Iris pigment epithelial cell (primary cell): ENCODE measurements at places on chromosomes 2 and 18.

DNA sequence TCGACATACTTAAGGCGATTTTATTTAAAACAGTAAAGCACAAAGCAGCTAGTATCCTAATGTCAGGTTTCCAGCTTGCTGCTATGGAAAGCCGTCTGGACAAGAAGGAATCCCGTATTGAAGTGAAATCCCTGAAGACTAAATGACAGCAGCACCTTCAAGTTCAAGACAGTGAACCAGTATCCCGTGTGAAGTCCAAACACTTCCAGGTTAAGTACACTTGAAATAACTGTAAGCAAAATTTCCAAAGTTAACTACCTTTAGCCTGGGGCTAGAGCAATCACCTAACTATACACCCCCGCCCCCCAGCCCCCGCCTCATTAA lies 1.2 kb downstream of the MBOAT2 start:
- DNase-seq, result no peak

- no peak for DNase-seq
Measured at GRCh38 chr2:210478661-210479060, 2.1 kb upstream of the LANCL1 start.

- peak; percentile 0 for DNase-seq
Measured at GRCh38 chr2:103669531-103669930, 907.7 kb downstream of the TMEM182 start.

DNA sequence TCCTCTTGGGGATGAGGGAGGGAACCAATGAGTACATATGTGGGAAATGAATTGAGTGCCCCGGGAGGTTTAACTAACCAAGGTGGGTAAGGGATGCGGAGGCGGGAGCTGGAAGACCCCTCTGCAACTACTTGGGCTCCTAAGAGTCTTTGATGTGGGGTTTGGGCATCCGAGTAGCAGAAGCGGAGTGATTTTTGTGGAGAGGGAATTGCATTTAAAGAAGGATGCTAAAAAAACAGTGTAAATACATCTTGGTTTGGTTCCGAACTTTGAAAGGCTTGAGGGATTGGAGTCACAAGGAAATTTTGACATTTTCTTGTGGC lies 215.7 kb downstream of the MCFD2 start:
- DNase-seq, result no peak

GRCh38 chr2:163572850-163573249 lies 163.0 kb downstream of the FIGN start:
- DNase-seq, result no peak

- DNase-seq, result peak; percentile 77
Measured at GRCh38 chr2:105432749-105433148, 33.9 kb upstream of the FHL2 start.

GRCh38 chr2:187826023-187826422 lies 271.8 kb upstream of the TFPI start:
- no peak for DNase-seq

- DNase-seq, result no peak
Measured at GRCh38 chr2:32711908-32712501, 84.2 kb downstream of the TTC27 start.

DNA sequence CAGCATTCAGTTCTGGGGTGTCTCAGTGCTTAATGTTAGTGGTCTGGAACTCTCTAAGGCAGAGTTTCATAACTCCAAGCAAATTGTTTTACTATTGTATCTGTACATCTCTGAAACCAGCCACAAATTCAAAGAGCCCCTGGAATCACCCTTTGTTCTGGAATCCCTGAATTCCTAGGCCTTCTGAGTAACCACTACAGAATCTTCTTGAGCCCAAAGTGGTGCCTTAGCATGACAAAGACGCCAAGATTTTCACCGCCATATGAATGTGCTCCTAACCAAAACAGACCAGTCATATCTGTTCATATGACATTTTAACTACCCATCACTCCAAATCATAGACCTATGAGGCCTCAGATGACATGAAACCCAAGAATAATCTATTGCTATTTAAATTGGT lies 668.1 kb downstream of the EPHA4 start:
- no peak for DNase-seq

DNA sequence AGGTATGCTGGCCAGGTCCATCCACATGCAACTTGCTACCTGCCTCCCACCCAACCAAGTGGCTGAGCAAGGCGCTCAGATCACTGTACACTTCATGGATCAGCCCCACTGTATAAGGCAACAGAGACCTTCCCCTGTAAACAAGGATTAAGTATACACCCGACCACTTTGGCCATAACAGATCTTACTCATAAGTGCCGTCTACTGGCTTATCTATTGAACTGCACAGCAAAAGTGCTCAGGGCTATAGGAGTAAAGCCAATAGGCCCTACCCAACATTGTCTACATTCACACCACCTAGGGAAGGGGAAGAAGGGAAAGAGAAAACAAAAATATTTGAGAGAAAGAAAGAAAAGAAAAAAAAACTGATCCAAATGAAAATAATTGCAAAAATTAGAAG lies 663.9 kb upstream of the LRRTM1 start:
- no peak for DNase-seq

DNA sequence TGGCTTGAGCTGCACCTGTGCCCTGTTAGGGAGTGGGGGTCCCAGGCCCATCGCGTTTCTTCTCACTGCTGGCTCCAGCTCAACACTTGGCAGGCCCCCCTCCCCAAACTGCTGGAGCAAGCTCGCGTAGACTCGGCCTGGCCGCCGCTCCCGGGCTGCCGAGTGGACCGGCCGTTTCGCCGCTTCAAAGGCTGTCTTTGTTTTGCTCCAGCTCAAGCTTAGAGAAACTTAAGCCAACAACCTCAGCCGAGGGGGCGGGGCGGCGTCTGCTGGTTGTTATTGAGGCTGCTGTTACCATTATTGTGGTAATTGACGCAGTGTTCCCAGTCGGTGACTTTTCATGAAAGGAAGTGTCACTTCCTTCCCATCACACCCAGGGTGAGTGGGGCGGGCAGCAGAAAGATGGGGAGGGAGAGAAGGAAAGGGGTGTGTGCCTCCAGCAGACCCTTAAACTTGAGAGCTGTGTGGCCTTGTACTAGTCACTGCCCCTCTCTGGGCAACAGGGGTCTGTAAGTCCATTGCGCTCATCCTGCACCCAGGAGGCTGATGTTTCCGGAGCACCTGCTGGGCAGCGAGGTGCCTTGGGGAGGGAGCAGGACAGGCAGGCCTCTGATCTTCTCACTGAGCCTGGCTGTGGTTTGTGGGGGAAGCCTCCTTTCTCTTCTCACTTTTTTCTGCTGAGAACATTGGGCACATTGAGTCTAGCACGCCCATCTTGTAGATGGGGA lies 2.1 kb downstream of the ARID5A start:
- DNase-seq, result peak; percentile 59

GRCh38 chr2:160911258-160911657 lies 249.0 kb upstream of the TANK start:
- no peak for DNase-seq

DNA sequence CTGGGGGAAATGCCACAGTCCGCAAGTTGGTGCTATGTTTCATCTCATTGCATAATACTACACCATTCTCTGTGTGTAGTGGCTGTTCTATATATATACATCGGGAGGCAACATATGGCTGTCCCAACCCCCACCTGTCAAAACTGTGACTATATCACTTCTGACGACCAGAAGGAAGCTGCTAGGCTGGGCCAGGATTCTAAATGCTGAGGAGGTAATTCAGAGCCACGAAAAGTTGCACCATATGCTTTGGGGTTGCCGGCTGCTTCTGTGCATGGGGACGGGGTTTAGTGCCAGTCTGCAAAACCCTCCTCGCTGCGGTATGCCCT lies 117.3 kb downstream of the MSH2 start:
- DNase-seq, result no peak

- DNase-seq, result no peak
Measured at GRCh38 chr18:10410472-10411308, 43.7 kb upstream of the APCDD1 start.

DNA sequence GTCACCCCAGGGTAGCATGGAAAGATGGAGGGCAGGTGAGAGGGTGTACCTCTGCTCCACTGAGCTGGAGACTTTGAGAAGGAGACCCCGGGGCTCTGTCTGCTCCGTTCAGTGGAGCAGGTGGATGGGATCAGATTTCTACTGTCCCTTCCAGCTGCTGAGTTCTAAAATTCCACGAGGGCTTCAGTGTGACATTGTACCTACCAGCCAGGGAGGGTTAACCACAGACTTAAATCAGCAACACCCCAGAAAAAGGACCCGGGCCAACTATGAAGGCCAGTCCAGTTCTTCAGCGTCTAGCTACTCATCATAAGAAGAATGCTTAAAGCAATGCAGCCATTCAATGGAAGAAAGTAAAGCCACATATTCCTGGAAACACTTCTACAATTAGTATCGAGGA lies 23.8 kb downstream of the STAT1 start:
- no peak for DNase-seq

GRCh38 chr18:13758622-13759021 lies 32.1 kb downstream of the RNMT start:
- DNase-seq, result no peak

GRCh38 chr2:67797801-67798540 lies 264.8 kb downstream of the C1D start:
- peak; percentile 74 for DNase-seq

- no peak for DNase-seq
Measured at GRCh38 chr2:62974999-62975398, 75.6 kb upstream of the OTX1 start.

DNA sequence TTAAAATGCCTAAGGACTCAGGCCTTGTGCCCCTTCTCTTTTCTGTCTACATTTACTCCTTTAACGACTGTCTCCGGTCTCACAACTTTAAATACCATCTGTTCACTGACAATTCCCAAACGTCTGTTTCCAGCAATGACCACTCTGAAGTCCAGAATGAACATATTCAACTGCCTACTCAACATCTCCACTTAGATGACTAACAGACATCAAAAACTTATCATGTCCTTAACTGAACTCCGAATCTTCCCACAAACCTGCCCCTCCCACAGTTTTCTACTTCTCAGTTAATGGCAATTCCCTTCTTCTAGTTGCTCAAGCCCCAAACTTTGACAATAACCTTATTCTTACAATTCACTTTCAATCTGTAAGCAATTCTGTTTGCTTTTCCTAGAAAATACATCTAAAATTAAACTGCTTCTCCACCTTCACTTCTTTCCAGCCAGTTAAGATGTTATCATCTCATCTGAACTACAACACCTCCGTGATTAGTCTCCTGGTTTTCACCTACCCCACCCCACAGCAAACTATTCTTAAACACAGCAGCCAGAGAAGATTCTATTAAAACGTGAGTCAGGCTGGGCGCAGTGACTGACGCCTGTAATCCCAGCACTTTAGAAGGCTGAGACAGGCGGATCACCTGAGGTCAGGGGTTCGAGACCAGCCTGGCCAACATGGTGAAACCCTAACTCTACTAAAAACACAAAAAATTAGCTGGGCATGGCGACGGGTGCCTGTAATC lies 2.8 kb downstream of the C1D start:
- DNase-seq, result peak; percentile 24

GRCh38 chr18:39620551-39621168 lies 2055.1 kb upstream of the CELF4 start:
- no peak for DNase-seq

DNA sequence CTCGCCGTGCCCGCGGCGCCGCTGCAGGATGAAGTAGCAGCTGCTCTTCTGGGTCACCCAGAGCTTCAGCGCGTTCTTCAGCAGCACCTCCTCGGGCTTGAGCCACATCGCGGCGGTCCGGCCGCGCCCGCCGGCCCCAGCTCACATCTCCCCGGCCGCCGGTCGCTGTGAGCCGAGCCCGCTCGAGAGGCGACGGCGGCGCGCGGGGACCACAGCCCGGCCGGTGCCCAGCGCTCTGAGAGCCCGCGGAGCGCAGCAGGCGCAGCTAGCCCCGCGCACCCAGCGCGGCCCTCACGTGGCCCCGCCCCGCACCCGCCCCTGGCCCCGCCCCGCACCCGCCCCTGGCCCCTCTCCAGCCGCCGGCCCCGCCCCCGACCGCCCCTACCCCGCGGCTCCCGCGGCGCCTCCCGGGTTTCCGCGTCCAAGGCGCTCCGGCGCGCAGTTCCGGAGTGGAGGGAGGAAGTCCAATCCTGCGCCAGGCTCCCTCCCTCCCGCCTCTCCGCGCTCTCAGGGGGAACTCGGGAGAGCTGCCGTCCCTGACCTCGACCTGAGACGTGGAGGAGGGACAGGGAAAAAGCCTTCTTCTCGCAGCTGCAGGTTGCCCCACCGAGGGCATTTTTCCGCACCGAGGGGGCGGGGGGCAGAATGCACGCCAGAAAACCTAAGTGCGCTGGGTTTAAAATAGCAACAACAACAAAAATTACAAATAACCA lies at the start of gene TBC1D8:
TSS of gene TBC1D8 (minus strand) at position 237 of the 713 bp plus-strand sequence. CDS start at position 108, 129 bp downstream.
- peak; percentile 65 for DNase-seq

DNA sequence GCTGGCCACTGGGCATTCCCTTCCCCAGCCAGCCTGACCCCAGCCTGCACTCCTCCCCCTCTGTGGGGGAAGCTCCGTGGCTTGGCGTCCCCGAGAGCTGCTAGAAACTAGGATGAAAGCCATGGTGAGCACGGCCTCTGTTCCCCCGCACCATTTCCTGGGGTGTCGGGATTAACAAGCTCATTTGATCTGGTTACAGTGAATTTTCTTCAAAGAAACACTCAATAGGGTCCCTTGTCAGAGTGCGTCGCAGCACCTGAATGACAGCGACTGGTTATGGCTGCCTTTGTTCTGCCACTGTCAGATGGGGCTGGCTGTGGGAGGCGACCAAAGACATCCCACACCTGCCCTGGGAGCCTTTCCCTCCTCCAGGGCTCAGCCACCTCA lies 7.7 kb upstream of the ALPI start:
- DNase-seq, result no peak

- DNase-seq, result peak; percentile 5
Measured at GRCh38 chr2:219959471-219959870, 332.0 kb downstream of the SLC4A3 start.

DNA sequence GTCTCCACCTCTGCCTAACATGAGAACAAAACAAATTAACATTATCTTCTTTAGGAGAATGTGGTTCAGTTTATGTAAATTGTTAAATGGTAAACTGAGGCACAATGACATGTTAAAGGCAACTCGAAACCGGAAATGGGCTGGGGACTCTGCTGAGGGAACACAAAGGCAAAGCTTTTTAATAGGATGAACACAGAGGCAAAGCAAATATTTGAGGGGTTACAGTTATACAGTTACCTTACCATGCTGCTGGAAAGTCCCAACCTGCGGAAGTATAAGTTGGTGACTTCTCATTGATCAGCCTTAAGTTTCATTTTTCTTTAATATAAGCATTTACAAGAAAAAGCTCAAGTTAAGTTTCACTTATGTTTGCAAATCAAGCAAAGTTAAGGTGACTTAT lies 195.0 kb downstream of the DLGAP1 start:
- no peak for DNase-seq
